NCI-H2081 (cell line): ENCODE measurements at places on chromosomes 1 and 21.
A peak's percentile ranks its signal among the peaks of the same experiment; 100 is the strongest.

DNA sequence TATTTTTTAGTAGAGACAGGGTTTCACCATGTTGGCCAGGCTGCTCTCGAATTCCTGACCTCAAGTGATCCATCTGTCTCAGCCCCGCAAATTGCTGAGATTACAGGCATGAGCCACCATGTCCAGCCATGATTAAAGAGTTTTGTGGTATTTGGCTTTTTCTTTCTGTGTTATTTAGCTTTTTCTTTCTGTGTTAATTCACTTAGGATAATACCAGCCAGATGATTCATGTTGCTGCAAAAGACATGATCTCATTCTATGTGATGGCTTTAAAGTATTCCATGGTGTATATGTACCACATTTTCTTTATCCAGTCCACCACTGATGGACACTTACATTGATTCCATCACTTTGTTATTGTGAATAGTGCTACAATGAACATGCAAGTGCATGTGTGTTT is 1135.2 kb downstream of the AMY1C start:
- no peak for DNase-seq

GRCh38 chr1:183226361-183226760 is 40.3 kb downstream of the LAMC2 start:
- DNase-seq: no peak

DNA sequence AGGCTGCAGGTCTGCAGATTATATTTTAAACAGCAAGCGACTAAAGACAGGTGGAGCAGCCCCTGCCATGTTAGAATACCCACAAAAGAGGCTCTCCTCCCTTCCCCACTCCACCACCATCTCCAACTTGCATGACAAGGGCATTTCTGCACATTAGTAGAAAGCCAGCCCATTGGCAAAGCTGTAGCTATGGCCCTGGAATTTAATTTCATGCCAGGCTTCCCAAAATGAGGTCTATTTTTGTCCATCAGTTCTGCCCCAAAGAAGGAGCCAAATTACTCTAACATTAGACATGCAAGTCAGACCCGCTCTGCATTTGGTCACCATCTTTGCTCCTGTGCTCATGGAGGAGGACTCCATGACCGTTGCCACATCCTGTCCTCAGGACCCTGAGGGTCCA is 115.2 kb downstream of the LAMC2 start:
- DNase-seq: no peak

DNA sequence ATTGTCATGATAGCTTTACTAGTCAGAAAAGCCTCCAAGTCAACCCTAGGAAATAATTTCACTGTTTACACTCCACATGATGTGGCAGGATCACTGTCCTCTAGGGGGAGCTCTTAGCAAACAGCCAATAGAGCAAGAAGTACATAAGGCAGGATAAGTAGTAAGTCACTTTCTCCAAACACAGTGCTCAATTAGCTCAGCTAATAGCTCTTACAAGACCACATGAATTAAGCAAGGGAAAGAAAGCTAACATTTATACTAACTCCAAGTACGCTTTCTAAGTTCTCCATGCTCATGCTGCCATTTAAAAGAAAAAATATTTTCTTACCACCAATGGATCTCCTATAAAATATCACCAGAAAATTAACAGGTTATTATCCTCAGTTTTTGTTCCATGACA is 66.9 kb upstream of the LRIF1 start:
- DNase-seq: peak; percentile 39

- no peak for DNase-seq
These were observed 511 bp upstream of the INPP5B start for GRCh38 chr1:37947364-37947763.

GRCh38 chr1:152328801-152329391 is 3.9 kb upstream of the FLG start:
- DNase-seq: no peak

- DNase-seq: no peak
These were observed 3.2 kb upstream of the SNAPIN start for GRCh38 chr1:153655333-153655732.
